ENCODE measurements at places on chromosomes 2 and 18. TPM values are rescaled to one million over a fixed set of nuclear protein-coding genes. Genes with fewer than 3 reads are reported as not detected.

Gene ALPG
- not detected for total RNA-seq

Gene ARHGEF33
- 0.74 TPM for total RNA-seq

Gene DNAH6
- 0.09 TPM for total RNA-seq

Gene NGEF
- 0.74 TPM for total RNA-seq

Gene MDH1B
- 1.4 TPM for total RNA-seq

Gene KIF3C
- 7.0 TPM for total RNA-seq

Gene DYSF
- total RNA-seq: 0.65 TPM

Gene SNTG2
- not detected for total RNA-seq

Gene GATA6
- 28.6 TPM for total RNA-seq

Gene PMAIP1
- 3.1 TPM for total RNA-seq

Gene POTEC
- total RNA-seq: under 0.01 TPM

Gene IL36RN
- total RNA-seq: 0.09 TPM

Gene WDR35
- 12.5 TPM for total RNA-seq

Gene SDC1
- 16.8 TPM for total RNA-seq

Gene NOTO
- not detected for total RNA-seq

Gene MZT2A
- total RNA-seq: 47.0 TPM

Gene FAM237A
- total RNA-seq: not detected

Gene ANKRD30BL
- not detected for total RNA-seq

Gene COLEC12
- total RNA-seq: 79.5 TPM

Gene SLC9A4
- under 0.01 TPM for total RNA-seq

Gene KCNJ3
- total RNA-seq: not detected

Gene PSMA8
- not detected for total RNA-seq

Gene CERS6
- 4.1 TPM for total RNA-seq

Measured in smooth muscle cell of bladder (primary cell).